ENCODE measurements at places on chromosomes 7 and 10.

GRCh38 chr7:98811299-98811698 lies 58.5 kb downstream of the TMEM130 start:
- no peak for DNase-seq

GRCh38 chr7:21023841-21024484 lies 237.3 kb upstream of the SP8 start:
- DNase-seq: no peak

- DNase-seq: no peak
Measured at GRCh38 chr7:71488308-71488707, 356.4 kb downstream of the GALNT17 start.

- no peak for DNase-seq
Measured at GRCh38 chr7:7554021-7554432, 12.7 kb upstream of the MIOS start.

GRCh38 chr7:100719523-100720278 lies 567 bp upstream of the EPO start:
- no peak for DNase-seq

DNA sequence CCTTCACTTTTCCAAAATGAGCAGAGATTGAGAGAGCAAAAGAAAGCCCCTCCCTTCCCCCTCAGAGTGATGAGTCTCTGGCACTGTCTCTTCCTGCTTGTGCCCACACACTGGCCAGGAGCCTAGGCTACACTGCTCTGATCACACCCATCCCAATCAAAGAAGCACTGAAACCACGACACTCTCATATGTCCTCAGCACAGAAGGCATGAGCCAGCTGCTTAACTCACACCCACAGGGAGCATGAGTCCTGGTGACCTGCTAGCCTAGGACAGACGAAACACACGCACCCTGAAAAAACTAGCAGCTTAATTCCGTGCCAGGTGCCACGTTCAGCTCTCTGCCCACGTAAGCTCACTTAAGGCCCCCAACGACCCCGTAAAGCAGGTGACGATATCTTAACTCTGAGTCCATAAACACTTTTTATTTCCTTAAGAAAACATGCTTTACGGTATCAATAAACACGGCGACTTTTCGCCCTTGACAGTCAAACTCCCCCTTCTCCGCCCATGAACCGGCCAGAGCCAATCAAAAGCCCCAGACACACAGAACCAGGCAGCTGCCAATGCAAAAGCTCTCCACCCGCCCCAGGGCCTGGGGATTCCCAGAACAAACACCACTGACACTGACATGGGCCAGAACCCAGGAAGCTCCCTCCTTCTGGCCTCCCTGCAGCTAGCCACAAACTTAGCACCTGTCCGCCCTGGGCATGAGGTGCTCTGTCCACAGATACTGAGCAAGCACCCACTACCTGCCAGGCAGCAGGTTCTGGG lies 69.0 kb downstream of the TNRC18 start:
- no peak for DNase-seq

DNA sequence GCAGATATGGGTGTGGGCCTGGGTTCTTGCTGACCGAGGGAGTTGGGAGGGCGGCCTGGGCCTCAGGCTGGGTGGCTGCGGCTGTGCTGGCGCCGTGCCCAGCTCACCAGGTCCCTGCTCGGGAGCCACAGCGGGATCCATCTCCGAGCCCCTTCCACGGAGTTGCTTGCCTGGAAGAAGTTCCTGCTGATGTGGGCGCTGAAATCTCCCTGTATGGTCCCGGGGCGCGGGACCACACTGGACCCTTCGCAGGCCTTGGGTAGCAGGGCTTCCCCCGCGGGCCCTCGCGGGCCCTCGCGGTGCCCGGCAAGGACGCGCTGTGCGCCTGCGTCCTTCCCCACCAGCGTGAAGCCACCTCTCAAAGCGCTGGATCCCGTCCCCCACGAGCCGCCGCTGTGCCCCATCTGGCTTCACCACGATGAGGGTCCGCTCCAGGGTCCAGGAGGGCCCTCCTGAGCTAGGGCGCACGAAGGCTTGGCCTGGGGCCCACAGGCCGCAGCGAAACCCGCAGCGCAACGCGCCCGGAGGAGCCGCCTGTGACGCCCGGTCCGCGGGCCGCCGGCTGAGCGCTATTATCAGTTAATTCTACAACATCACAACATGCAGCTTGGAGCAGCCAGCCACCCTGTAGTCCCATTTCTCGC lies 31.5 kb downstream of the RAB19 start:
- no peak for DNase-seq

DNA sequence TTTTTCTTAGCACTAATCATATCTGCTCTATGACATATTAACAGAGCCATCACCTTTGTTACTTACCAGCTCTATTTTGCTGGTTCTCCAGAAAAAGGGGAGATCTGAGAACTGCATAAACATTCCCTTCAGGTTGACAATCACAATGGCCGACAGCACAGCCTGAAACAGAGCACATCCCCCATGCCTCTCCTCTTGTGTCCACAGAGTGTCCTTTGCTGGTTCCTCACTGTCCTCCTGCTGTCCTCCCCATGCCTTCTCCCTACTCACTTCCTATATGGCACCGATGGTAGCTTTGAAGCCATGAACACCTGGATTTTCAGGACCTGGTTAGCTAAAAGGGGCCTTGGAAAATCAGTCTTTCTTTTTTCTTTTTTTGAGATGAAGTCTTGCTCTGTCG lies 41.8 kb downstream of the PSMC2 start:
- DNase-seq: no peak

- no peak for DNase-seq
Measured at GRCh38 chr7:118289476-118289875, 65.0 kb downstream of the ANKRD7 start.

GRCh38 chr10:71504168-71504567 lies 107.4 kb downstream of the CDH23 start:
- DNase-seq: no peak

DNA sequence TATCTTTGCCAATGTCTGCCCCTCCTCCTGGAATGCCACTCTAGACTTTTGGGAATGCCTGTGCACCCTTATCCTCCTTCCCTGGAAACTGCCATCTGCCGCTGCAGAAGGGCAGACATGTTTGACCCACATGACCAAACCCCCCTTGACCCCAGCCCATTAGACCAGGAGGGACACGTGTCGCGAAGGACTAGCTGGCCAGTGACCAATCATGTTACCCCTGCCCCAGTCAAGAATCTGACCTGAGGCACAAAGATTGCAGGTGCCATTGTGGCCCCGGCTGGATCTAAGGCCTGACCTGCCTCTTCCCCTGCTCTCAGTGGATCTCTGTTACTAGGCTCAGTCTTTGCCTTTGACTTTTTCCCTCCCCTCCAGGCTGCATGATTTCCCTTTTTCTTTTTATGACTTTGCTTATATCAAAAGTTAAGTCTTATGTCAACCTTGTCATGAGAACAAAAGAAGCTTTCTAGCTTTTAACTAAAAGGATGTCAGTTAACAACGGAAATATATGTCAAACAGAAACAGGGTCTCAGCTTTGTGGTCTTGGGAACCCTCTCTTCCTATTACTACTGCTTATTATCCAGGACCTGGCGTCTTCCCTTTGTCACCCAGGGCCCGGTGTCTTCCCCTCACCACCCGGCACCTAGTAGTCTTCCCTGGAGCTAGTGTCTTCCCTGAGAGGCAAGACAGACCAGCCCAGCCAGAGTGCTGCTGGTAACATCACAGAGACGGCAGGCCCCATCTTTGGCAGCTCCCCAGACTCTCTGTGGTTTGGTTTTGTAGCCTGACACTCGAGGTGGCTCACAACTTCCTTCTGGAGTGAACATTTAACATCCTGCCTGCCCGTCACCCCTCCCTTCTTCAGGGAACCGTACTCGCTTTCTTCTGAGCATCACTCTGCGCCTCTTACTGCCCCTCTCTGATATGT lies 24.4 kb upstream of the PPIF start:
- DNase-seq: no peak

GRCh38 chr10:59314268-59314667 lies 48.1 kb downstream of the FAM13C start:
- no peak for DNase-seq
